ENCODE measurements at places on chromosomes 4 and X.

DNA sequence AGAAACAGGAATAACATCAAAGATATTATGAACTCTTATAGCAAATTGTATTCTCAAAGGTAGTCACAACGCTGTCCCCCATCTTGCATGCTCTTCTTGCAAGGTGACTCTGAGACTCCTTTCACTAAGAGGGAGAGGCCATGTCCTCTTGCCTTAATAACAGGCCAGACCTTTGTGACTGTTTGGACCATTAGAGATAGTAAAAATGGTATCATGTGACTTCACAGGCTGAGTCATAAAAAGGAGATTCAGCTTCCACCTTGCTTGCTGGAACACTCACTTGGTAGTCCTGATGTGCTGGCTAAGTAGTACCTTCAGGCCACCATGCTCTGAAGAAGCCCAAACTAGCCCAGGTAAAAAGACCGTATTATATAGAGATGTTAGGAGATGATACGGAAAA, 143.8 kb downstream of the FBXW7 start:
- no peak for DNase-seq

DNA sequence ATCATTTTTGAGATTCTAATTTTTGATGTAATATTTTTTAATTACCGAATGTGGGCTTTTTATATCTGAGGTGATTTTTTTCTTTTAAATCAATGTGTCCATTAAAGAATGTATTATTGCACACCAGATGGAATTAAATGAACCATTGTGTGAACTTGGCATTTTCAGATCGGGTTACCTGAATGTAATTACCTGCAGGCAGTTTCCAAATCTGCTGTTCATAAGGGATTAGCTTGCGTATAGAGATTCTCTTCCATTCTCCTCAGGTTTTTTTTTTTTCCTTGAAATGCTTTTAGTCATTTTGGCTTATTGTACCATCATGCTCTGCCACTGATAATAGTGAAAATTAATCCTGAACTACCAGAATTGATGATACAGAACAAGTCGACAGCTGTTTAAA, 511.5 kb upstream of the ATOH1 start:
- DNase-seq, result no peak

DNA sequence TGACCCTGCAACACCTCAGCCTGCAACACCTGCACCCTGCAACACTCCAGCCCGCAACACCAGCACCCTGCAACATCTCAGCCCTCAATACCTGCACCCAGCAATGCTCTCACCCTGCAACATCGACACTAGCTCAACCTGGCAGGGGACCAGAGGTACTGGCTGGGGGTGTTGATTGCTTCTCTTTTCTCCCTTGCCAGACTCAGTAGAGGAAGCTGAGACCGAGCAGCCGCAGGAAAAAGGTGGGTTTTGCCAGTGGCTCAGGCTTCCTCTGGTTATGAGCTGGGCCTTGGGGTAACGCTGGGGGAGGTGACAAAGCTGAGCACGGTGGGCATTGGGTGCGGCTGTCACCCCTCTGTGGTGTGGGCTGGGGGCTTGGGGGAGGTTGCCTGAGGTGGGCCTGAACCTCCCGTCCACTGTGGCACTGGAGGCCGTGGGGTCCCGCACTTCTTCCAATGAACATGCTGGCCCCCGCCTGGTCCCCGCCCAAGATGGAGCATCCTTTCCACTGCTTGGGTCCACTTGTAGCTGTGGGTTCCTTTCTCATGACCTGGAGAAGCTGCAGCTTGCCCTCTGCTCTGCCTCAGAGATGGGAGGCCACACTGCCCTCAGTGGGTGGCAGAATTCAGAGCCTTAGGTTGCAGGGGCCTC, 26.0 kb downstream of the SH3TC1 start:
- DNase-seq, result no peak

DNA sequence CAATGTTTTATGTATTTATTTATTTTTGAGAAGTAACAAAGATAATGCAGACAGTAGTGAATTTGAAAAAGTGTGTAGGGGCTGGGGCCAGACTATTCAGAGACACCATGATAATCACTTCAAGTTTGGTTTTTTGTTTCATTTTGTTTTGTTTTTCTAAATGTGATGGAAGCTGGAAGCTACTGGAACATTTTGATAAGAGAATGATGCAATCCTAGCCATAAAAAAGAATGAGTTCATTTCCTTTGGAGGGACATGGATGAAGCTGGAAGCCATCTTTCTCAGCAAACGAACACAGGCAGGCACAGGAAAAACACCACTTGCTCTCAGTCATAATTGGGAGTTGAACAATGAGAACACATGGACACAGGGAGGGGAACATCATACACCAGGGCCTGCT, 706.6 kb upstream of the EPHA5 start:
- DNase-seq, result no peak

GRCh38 chr4:6474053-6474568, 1.7 kb upstream of the PPP2R2C start:
- no peak for DNase-seq

DNA sequence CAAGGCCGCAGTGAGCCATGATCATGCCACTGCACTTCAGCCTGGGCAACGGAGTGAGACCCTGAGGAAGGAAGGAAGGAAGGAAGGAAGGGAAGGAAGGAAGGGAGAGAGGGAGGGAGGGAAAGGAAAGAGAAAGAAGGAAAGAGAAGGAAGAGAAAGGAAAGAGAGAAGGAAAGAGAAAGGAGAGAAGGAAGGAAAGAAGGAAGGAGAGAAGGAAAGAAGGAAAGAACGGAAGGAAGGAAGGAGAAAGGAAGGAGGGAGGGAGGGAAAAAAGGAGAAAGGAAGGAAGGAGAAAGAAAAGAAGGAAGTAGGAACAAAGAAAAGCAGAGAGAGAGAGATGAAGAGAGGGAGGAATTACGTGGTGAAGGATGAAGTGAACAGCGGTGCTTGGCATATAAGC, 30.4 kb downstream of the PRPS1 start:
- no peak for DNase-seq

DNA sequence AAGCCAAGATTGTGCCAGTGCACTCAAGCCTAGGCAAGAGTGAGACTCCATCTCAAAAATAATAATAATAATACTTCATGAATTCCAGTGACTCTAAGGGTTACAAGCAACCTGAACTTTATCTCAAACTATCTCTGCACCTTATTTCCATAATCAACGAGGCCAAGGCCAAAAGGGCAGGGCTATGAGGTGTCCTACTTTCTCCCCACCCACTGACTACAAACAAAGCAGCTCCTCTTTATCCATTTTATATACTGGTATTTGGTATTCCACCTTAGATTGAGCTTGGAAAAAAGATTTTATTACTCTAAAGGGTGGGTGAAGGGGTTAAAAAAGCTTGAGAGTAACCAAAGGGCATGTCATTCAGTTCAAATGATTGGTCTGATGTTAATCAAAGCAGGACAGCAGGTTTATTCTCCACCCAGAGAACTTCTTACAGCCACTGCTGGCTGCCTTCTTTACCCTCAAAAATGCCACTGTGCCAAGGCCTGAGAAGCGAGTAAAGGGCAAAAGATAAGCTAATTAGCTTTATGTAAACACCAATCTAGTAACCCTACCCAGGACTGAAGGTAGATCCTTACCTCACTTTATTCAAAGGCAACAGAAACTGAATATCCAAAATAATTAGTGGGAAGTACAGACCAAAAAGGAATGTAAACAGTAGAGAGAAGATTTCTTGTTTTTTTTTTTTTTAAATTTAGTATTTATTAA, 28.2 kb downstream of the APOO start:
- no peak for DNase-seq

- no peak for DNase-seq
Measured at GRCh38 chr4:566508-567295, 9.4 kb downstream of the TMEM271 start.

- DNase-seq, result no peak
Measured at GRCh38 chr4:40587826-40588225, 41.8 kb downstream of the RBM47 start.

DNA sequence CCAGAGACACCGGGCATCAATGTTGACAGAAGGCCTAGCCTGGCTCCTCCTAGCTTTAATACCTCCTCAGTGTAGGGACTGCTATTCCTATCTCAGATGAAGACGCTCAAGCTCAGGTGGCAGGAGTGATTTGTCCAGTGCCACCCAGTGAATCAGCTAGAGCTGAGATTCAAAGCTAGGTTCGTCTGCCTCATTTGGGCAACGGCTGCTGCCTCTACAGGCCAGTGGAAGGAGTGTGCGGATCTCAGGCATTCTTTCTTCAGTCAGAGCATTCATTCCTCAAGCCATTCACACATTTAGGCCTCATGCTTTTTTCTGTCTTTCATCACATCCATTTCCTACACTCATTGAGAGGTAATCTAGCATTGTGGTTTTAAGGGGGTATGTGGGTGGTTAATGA, 7.3 kb downstream of the TSR2 start:
- DNase-seq, result no peak

- no peak for DNase-seq
Measured at GRCh38 chr4:73662709-73663546, 42.7 kb upstream of the RASSF6 start.

- no peak for DNase-seq
Measured at GRCh38 chr4:128357286-128357685, 69.7 kb upstream of the PGRMC2 start.

GRCh38 chr4:138911909-138912703, 103.5 kb upstream of the NOCT start:
- DNase-seq, result no peak

- DNase-seq, result no peak
Measured at GRCh38 chrX:23118163-23118562, 118.4 kb downstream of the DDX53 start.

- DNase-seq, result no peak
Measured at GRCh38 chr4:184812651-184813181, 13.1 kb downstream of the ACSL1 start.

DNA sequence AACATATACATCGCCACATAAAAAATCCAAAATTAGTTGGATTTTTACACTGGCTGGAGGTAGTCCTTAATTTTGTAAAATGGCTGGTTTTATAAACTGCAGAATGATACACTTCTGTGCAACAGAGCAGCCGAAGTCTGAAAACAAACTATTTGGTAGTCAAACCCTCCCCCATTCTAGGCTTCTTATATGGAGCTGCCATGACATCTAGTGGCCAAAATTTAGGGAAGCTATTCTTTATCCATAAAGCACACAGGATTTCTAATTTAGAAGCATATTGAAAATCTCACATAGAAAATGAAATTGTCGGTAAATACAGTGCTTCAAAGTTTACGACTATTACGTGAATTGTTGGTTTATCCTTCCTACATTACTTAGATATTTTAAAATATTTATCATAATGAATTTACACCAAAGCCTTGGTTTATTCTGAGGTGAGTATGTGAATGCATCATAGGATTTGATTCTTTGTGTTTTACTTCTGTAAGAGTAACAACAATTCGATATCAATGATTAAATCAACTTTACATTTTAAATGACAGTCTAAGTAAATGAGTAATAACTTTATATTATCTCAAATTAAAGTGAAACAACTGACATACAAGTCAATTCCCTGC, 113.4 kb upstream of the FAM241A start:
- no peak for DNase-seq

DNA sequence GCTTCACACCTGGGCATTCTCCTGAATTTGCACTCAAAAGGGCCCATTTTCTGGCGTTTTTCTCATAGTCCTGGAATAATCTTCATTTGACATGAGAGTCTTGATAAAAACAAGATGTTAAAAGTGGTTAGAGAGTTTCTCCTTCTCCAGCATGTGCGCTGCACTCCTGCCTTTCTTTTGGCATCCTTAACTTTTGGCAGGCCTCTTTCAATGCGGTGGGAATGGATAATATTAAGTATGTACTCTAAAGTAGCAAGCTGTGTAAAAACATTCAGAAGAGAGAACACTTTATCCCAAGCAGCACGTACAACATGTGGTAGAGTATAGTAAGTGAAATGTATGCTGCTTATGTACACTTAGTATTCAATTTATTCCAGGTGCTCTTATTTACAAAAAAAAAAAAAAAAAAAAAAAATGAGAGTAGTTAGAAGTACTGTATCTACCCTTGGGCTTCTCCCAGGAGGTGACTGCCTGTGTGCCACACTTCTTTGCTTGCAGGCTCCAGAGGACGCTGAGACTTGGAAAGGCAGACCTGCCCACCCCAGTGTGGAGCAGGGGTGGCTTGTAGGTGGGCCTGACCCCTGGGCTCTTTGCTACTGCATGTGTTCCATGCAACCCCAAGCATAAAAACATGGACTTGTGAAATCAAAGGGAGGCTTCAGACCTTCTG, 3.9 kb downstream of the FGF2 start:
- DNase-seq, result no peak

DNA sequence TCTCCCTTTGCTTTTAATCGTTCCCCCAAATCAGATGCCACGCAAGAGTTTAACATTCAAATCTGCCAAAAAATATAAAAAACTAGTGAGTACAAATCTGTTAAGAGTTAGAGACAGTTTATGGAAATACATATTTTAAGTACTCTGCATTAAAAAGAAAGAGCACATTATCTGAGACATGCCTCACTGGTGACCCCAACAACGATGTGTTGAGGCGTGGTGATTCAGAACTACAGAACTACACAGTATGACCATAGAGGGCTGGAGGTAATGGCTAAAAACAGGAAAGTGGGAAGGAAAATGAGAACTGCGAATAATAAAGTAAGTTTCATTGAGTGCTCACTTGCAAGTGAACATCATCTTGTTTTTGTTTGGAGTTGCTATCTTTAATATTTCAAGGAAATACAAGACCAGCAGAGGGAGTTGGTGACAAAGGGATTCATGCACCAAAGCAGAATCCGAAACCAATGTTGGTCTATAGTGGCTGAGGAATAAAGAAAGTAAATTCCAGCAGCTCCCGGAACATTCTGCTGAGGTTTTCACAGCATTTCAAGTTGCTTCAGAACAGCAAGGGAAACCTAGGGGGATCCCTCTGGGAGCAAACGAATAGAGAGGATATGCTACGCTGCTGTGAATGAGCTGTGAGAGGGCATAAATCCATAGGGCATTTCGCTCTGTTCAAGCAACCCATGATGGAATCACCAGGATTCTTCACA, 92.2 kb downstream of the DCHS2 start:
- no peak for DNase-seq

GRCh38 chrX:148562846-148563245, 62.4 kb downstream of the AFF2 start:
- DNase-seq, result no peak

DNA sequence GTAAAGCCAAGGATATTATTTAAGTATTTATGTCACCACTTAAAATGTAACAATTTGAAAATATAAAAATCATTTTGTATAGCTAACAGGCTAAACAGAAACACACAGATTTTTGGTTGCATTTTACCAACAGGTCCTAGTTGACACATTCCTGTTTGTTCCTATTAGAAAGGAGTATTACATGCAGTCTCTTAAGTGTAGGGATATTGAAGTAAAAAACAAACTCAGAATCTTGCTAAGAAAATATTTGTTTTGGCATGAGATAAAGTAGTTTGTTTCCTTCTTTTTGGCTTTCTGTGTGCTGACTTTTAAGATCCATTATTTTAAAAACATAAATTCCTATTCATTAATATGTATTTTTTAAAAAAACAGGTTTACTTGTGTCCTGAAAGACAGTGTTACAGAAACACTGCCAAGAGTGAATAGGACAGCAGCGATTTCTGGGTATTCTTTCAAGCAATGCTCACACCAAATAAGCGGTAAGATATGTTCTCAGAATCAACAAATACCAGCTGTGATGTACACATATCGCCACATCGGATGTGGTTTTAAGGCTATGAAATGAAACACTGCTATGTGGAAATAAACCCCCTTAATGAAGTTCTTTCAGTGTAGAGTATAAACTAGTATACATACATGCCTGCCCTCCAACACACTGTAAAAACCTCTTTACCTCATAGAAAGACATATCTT, 6.9 kb downstream of the F11 start:
- DNase-seq, result no peak

- no peak for DNase-seq
Measured at GRCh38 chrX:39756086-39756883, 341.5 kb downstream of the BCOR start.
